ENCODE measurements at places on chromosomes 7 and 10.

- DNase-seq, result no peak
Observed at GRCh38 chr10:102764470-102765161, 20.9 kb downstream of the WBP1L start.

DNA sequence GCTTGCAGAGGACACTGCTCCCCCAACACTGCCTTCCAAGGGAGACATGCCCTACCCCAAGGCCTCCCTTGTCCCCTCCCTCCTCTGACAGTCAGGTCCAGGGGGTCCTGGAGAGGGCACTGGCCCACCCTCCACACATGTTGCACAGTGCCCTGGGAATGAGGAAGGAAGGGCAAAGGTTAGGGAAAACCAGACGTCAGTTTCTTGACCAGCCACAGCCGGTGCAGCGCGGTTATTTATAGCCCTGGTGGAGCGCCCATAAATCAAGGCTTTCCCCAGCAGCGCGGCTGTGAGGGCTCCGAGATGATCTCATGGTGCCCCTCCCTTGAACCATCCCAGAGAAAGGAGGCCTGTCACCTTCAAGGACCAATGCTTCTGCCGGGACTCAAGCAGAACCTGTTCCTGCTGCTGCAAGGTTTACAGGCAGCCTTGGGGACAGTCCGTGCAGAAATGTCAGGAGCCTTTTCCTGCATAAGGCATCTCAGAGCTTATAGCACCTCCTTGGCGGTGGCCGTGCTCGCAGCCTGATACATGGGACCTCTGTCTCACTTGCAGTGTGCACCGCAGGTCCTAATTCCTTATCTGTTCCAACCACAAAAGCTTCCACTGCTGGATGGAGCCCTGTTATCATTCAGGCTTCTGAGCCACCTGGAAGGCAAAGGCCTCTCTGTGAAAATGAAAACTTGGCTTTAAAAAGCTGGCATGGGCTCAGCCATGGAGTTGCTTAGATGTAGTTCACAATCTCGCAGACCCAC is 127.3 kb downstream of the LHPP start:
- no peak for DNase-seq

DNA sequence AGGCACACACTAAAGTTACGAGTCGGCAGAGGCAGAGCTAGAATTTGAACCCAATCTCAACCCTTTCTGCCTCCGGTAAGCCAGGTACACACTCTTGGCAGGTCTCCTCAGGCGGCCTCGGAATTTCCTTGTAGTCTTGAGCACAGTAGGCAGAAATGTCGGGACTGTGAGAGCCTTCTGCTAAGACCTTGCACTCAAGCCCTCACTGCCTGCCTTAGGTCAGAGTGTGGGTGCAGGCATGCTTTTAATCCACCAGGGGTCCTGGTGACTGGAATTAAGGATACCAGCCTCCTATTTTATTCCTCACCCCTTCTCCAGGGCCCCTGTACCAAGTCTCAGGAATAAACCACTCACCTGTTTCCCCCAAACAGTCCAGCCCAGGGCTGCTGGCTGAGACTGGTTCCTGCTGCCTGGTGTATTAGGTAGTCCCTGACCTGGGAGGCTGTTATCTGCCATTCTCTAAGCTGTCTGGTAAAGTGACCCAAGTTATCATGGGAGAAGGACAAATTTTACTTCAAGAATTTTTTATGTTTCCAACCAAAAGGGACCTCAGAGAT is 855 bp downstream of the ATP6V1F start:
- peak; percentile 37 for DNase-seq

DNA sequence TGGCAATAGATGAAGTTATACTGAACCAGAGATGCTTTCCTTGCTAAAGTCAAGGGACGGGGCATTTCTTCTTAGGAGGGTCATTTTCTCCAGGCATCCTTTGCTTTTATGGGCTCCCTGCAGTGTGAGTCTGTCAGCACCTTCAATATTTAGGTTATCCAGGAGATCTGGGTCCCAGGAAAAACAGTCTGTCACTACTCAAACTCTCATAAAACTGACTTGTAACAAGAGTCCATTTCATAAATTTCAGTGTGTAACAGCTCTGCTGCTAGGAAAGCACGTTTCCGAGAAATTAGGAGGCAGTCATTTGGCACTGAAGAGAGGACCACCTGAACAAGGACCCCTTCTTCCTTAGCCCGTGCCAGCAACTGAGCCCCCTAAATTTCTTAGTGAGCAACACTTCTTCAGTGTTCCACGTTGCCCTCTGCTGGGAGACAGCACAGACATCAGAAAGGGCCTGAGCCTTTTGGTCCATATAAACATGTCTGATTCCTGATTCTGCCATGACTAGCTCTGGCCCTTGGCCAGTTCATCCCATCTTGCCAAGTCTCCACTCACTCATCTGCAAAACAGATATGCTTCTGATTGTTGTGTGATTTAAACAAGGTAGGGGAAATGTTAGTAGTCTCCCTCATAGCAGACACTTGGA is 7.2 kb downstream of the GCC1 start:
- no peak for DNase-seq

Data from glomerular endothelial cell (primary cell).